ENCODE measurements at places on chromosomes 4 and X. TPM values are rescaled to one million over a fixed set of nuclear protein-coding genes. Genes with fewer than 3 reads are reported as not detected.

The MAGEC3 gene
- total RNA-seq: not detected

The CLDN24 gene
- not detected for total RNA-seq

The SHROOM4 gene
- total RNA-seq: 7.0 TPM

The GAGE12H gene
- not detected for total RNA-seq

The LEF1 gene
- total RNA-seq: 1.7 TPM

The C4orf50 gene
- total RNA-seq: not detected

The NR0B1 gene
- not detected for total RNA-seq

The CENPVL2 gene
- total RNA-seq: not detected

The CCDC149 gene
- total RNA-seq: 7.7 TPM

The OTC gene
- not detected for total RNA-seq

The PRRG1 gene
- 13.9 TPM for total RNA-seq

The PNMA5 gene
- total RNA-seq: not detected

The DOK7 gene
- 7.8 TPM for total RNA-seq

The ATP1B4 gene
- total RNA-seq: not detected

The SPANXN3 gene
- not detected for total RNA-seq

The RPA4 gene
- total RNA-seq: 0.56 TPM

The HOPX gene
- not detected for total RNA-seq

The PPP2R2C gene
- total RNA-seq: 0.24 TPM

The CT45A1 gene
- not detected for total RNA-seq

The HERC6 gene
- 3.7 TPM for total RNA-seq

The MAGEB2 gene
- not detected for total RNA-seq

The SMIM31 gene
- not detected for total RNA-seq

The PRRG3 gene
- total RNA-seq: not detected

The LARP1B gene
- total RNA-seq: 39.5 TPM

The SLC6A8 gene
- total RNA-seq: 99.2 TPM
